ENCODE measurements at places on chromosomes 7 and 10. TPM values are rescaled to one million over a fixed set of nuclear protein-coding genes. Genes with fewer than 3 reads are reported as not detected.

ZC3HAV1L gene
- total RNA-seq, result 7.1 TPM

TWIST1 gene
- 4.6 TPM for total RNA-seq

CYP2C18 gene
- total RNA-seq, result 0.08 TPM

DYDC2 gene
- total RNA-seq, result not detected

ODAD2 gene
- total RNA-seq, result not detected

FRMPD2 gene
- not detected for total RNA-seq

PARD3 gene
- total RNA-seq, result 83.6 TPM
